Activated naive CD4-positive, alpha-beta T cell treated with anti-CD3 and anti-CD28 coated beads, Interleukin-2, amount 50 U/mL, for 16 hours (primary cell): ENCODE measurements at places on chromosomes 16 and 17.

GRCh38 chr17:20999044-20999573 is 43.7 kb downstream of the USP22 start:
- DNase-seq, result no peak

- DNase-seq, result no peak
These were observed 9.2 kb downstream of the CACNG1 start for GRCh38 chr17:67053438-67054000.

GRCh38 chr17:31541559-31541958 is 150.1 kb downstream of the RAB11FIP4 start:
- DNase-seq, result no peak

DNA sequence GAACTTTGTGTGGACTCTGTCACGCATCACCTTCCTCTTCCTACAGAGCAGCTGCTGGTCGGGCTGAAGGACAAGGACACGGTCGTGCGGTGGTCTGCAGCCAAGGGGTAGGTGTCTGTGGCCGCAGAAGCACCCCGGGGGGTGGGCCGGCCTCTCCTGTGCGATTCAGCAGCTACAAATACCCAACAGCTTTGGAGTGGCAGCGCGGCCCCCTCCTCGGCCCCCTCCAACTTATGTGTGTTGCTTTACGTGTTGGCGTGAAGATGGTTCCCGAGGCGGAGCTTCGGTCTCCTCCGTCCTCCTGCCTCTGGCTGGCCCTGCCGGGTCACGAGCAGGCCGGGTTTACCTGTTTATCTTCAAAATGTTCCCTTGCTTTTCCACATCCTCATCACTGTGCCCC is 32.3 kb downstream of the ZNF750 start:
- DNase-seq, result no peak
